Adipocyte (in vitro differentiated cells): ENCODE measurements at places on chromosomes 6 and 20.

DNA sequence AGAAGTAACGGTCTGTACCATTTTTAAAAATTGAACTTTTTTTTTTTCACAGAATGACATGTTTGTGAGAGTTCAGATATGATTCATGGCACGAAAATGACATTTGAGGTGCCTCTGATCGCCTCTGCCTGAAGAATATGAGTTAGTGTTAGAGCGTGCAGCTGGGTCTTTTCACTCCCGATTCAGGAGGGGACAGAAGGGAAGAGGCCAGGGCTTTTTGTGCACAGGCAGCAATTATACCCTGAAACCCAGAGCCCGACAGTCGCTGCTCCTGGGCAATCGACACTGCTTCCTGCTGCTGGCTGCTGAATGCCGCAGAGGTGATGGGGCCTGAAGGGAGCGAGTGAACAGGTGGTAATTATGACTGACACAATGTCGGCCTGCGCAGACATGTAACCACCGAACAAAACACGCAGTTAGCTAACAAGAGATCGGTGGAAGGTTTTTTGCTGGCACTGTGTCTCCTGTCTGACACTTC lies 652.0 kb upstream of the NOX3 start:
- DNase-seq: no peak

- DNase-seq: peak; percentile 36
These were observed 16.5 kb downstream of the BLOC1S5 start for GRCh38 chr6:8047541-8048292.

DNA sequence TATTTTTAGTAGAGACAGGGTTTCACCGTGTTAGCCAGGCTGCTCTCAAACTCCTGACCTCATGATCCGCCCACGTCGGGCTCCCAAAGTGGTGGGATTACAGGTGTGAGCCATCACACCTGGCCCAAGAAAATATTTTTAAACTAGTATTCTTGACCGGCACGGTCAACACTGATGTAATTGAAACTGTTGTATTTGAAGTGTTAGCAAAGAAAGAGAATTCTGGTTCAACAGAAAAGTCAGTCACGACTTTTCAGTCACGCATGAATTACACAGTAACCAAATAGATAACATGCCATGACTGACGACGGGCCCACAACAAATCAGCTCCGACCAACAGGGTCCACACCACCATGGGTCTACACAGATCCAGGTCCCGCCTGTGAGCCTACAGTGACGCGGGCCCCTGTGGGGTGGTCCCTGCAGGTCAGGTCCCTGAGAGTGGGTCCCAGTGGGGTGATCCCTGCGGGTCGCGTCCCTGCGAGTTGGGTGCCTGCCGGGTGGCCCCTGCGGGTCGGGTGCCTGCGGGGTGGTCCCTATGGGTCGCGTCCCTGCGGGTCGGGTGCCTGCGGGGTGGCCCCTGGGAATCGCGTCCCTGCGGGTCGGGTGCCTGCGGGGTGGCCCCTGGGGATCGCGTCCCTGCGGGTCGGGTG lies 1.0 kb downstream of the GMEB2 start:
- peak; percentile 59 for DNase-seq

DNA sequence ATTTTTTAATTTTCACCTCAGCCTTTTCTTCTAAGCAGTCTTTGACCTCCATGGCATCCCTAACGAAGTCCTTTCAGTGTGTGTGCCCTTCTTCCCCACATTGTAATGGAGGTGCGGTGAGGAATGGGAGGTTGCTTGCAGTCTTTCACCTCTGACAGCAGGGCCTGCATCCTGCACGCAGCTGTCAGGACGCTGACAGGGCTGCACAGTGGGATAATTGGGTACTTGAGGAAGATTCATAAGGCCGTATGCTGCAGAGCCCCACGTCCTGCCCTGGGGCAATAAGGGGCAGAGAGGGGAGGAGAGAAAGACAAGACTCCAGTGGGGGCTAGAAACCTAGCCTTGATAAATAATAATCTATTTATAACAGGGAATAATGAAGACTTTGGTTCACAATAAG lies 184.7 kb downstream of the SAMD5 start:
- no peak for DNase-seq

- no peak for DNase-seq
These were observed 137.9 kb downstream of the VEGFA start for GRCh38 chr6:43907789-43908472.

DNA sequence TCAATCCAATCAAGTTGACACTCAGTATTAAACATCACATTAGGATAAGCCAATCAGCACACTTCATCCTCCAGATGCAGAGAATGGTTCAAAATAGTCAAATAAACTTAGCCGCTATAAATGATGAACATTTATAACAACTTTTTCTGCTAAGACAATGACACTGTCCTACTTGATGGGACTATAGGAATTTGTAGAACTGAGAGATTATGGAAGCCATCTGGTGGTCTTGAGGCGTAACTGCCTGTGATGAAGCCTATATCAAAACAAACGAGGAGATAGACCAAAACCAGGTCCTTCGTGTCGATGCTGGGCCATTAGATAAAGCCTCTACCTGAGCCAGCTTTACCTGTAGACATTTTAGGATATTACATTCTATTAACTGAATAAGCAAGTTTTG lies 631.1 kb downstream of the COL12A1 start:
- no peak for DNase-seq

GRCh38 chr20:42392442-42392841 lies 774.3 kb upstream of the CHD6 start:
- no peak for DNase-seq

- peak; percentile 73 for DNase-seq
These were observed 1.7 kb downstream of the RANBP9 start for GRCh38 chr6:13709689-13710551.

GRCh38 chr6:158649289-158650143 lies at the start of gene SYTL3:
SYTL3 (plus strand) TSS chr6:158650054; CDS start chr6:158663269, 13,215 bp downstream.
- DNase-seq: no peak

DNA sequence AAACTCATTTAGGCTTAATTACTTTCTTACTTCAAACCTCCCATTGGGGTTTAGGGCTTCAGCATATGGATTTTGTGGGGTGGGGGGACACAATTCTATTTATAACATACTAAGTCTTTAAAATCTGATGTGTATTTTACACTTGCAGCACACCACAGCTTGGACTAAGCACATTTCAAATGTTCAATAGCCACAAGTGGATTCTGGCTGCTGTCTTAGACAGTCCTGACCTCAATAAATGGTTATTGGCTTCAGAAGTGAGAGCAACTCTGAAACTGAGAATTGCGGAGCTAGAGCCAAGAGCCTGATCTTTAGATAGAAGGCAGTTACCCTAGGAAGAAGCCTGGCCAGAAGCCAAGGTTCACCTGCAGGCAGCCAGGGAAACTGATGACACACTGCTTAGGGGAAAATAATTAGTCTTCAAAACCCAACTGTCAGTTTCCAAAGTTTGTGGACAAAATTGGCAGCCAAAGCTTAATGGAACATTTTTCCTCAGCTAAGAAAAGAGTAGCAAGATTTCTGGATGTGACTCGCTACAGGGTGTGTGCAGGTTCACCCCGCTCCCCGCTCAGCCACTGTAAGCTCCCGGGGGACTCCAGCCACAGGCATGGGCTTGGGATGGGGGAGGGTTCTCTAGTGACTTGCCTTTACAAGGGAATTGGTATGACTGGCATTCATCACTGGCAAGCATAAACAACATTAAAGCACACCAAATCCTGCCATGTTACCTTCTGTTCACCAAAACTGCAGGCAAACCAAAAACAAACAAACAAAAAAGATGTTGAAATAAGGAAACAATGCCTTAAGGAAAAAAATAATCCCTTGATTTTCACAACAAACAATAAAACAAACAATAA lies 219.8 kb downstream of the TFAP2A start:
- DNase-seq: no peak

- no peak for DNase-seq
These were observed 102.8 kb upstream of the PRSS16 start for GRCh38 chr6:27144740-27145079.

DNA sequence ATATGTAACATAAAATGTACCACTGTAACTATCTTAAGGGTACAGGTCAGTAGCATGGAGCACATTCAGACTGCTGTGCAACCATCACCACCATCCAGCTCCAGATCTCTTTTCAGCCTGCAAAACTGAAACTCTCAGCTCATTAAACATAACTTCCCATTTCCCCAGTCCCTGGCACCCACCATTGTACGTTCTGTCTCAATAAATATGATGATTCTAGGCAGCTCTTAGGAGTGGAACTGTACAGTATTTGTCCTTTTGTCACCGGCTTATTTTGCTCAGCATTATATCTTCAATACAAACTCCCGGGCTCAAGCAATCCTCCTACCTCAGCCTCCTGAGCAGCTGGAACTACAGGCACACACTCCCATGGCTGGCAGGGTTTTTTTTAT lies 1.5 kb downstream of the ZC3H12D start:
- no peak for DNase-seq

DNA sequence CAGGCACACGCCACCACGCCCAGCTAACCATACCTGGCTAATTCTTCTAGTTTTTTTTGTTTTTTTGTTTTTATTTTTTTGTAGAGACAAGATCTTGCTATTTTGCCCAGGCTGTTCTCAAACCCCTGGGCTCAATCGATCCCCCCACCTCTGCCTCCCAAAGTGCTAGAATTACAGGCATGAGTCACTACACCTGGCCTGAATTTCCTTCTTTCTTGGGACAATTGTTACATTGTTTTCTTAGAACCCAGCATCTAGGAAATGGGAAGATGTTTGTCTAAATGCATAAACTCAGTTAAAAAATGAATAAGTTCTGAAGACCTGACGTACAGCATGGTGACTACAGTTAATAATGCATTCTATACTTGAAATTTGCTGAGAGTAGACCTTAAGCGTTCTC lies 10.8 kb upstream of the AGPAT4 start:
- DNase-seq: no peak

GRCh38 chr6:108323710-108324466 lies 29.0 kb downstream of the AFG1L start:
- DNase-seq: peak; percentile 44

DNA sequence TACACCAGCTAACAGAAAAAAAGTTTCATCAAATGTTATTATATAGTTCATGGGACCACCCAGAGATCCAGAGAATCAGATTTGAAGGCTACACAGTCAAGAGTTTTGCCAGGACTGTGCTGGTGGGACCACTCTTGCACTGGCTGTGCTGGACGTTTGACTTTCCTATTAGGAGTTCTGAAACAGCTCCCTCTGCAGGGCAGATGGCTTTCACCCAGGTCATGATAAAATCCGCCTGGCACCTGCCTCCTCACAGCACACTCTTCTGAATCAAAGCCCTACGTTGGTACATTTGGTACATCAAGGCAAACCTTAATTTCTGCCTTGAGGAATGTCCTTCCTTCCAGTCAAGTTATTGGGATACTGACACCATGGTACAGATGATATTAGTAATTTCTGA lies 302.1 kb downstream of the ZNF217 start:
- DNase-seq: no peak

- peak; percentile 76 for DNase-seq
These were observed 58.7 kb downstream of the EDN1 start for GRCh38 chr6:12348530-12349511.

DNA sequence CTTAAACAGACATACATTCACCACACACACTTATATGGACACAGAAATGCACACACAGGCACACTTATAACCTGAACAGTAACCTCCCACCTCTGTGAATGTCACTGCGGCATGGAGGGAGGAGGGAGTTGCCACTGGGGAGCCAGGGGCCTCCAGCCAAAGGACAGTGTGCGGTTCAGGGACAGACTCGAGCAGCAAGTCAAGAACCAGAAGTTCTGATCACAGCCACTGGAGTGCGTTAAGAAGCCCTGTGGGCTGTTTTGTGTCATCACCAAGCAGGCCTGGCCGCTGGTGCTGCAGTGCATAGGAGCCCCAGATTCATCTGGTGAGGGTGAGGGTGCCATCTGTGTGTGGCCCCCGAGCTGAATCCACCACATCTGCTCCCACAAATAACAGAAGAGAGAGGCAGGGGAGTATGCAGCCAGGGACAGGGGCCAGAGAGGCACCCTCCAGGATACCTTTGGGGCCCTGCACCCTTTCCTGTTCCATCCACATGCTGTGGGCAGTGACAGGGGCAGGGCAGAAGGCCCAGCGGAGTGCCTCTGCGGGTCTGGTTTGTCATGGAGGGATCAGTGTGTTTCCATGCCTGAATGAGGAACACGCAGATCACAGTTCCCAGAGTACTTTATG lies 20.3 kb downstream of the SYNDIG1 start:
- DNase-seq: no peak

DNA sequence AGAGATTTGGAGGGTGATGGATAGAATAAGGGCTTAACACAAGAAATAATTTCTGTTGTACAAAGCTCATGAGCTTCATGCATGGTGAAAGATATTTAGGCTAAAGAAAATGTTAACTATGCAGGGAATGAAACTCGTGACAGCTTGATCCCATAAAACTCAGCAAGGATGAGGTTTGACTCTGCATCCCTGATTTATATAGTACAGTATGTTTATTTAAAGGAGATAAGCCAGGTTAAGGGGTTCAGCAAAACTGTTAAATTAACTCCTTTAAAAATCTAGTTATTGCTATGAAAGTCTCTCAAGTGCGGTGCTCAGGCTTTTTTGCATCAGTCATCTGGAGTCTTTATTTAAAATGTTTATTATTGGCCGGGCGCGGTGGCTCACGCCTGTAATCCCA lies 326.4 kb downstream of the LAMA2 start:
- peak; percentile 42 for DNase-seq

- DNase-seq: peak; percentile 24
These were observed 13.6 kb downstream of the IP6K3 start for GRCh38 chr6:33732817-33733708.

- no peak for DNase-seq
These were observed 69.2 kb upstream of the ESR1 start for GRCh38 chr6:151738267-151738666.
